ENCODE measurements at places on chromosomes 12 and 14. TPM values are rescaled to one million over a fixed set of nuclear protein-coding genes. Genes with fewer than 3 reads are reported as not detected.

Gene PLA2G1B
- total RNA-seq: not detected

Gene RNFT2
- total RNA-seq: 0.50 TPM

Gene TEX22
- 0.34 TPM for total RNA-seq

Gene KCNH3
- total RNA-seq: 0.32 TPM

Gene SLCO1A2
- total RNA-seq: not detected

Gene ASPG
- not detected for total RNA-seq

Gene LTBR
- 23.7 TPM for total RNA-seq

Gene RERG
- 2.4 TPM for total RNA-seq

Gene IL31
- not detected for total RNA-seq

Gene NRIP2
- 0.96 TPM for total RNA-seq

Gene KIF26A
- total RNA-seq: 2.0 TPM

Gene BAZ2A
- total RNA-seq: 49.3 TPM

Gene MMP19
- 2.8 TPM for total RNA-seq

Gene SIX4
- 28.4 TPM for total RNA-seq

Gene KRT78
- total RNA-seq: not detected

Gene ELK3
- 9.6 TPM for total RNA-seq

Gene TRIM9
- total RNA-seq: 1.5 TPM

Gene BHLHE41
- total RNA-seq: 32.2 TPM

Gene RND1
- not detected for total RNA-seq

Gene STON2
- total RNA-seq: 58.0 TPM

Gene SLC38A4
- total RNA-seq: 10.3 TPM

Gene RIN3
- total RNA-seq: 8.7 TPM

Gene RAPGEF3
- 5.1 TPM for total RNA-seq

Gene SERPINA3
- 1,141 TPM for total RNA-seq

Gene MYF6
- 480 TPM for total RNA-seq

Gene TBC1D30
- total RNA-seq: 0.49 TPM

Gene KRT79
- total RNA-seq: not detected

Gene SLC24A4
- 0.34 TPM for total RNA-seq

Gene LMNTD1
- total RNA-seq: not detected

Gene OAS2
- total RNA-seq: 2.2 TPM

Gene SMCO2
- total RNA-seq: not detected

Gene RD3L
- total RNA-seq: not detected

Gene CLEC2B
- 24.9 TPM for total RNA-seq

Gene KLHL33
- total RNA-seq: 2.3 TPM

Gene CYP27B1
- 0.54 TPM for total RNA-seq

Gene GALNT16
- total RNA-seq: 2.4 TPM

Gene HOXC12
- not detected for total RNA-seq

Gene PFDN5
- total RNA-seq: 264 TPM

Gene DDX54
- 61.9 TPM for total RNA-seq

Gene KCNA1
- total RNA-seq: 0.18 TPM

Gene RNU6-7
- not detected for total RNA-seq

Gene E2F7
- not detected for total RNA-seq

Gene ZFHX2
- 0.65 TPM for total RNA-seq

Gene TSPAN11
- total RNA-seq: 0.22 TPM

Gene SP1
- total RNA-seq: 39.0 TPM

Gene CMTM5
- not detected for total RNA-seq

Gene SERPINA12
- not detected for total RNA-seq

Gene AQP2
- total RNA-seq: not detected

Gene DACT1
- total RNA-seq: 3.0 TPM

Gene DDIT3
- total RNA-seq: 23.6 TPM

Gene ASCL1
- not detected for total RNA-seq

Gene HECTD4
- total RNA-seq: 17.3 TPM

Gene BLTP3B
- 31.4 TPM for total RNA-seq
